Progenitor cell of endocrine pancreas (in vitro differentiated cells): ENCODE measurements at places on chromosomes 7 and 10.

DNA sequence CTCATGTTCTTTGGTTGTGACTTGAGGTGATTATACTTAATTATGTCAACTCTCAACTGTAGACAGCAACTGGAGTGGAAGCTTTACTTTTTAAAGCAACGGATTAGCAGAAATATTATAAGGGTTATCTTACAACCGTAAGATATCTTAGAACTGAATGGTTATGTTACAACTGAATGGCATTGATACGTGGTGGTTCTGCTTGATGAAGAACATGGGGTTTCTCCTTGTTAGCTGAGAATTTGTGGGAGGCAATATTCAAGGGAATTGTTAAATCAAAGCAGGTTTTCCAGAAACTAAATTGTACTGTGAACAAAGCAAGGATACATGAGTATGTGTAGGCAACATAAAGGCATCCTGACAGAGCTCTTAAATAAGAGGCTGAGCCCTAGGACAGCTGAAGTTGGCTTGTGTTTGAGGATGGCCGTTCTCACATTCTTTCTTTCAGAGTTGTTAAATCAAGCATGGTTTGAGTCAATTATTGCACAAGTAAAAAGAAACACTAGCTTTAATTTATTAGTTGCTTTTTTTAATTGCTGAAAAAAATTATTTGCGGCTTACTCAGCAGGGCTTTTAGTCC, 350.0 kb downstream of the PLXDC2 start:
- no peak for DNase-seq

DNA sequence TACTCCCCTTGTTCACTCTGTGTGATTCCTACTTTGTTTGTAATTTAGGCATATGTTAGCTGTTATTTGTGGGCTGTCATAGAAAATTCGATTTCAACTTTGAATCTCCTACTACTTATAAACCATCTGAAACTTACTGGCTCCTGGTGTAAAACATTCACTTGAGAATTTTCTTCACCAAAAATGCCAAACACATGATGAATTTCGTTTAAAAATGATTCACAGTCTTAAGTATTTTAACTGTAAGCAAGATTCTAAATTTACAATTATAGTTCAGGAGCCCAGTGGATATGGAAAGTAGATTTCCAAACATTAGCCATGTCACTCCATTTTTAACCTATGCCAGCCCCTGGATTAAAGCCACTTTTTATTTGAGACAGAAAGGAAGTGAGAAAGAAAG, 3.1 kb downstream of the CPED1 start:
- no peak for DNase-seq

DNA sequence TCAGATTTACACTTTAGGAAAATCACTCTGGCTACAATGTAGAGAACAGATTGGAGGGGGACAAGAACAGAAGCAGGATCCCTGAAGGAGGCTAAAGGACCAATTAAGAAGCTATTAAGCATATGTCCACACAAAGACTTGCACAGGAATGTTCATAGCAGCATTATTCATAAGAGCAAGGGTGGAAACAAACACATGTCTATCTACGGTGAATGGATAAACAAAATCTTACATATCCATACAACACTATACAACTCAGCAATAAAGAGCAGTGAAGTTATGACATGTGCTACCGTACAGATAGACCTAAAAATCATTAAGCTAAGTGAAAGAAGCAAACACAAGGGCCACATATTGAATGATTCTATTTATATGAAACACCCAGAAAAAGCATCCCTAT, 10.4 kb downstream of the CHCHD3 start:
- no peak for DNase-seq

DNA sequence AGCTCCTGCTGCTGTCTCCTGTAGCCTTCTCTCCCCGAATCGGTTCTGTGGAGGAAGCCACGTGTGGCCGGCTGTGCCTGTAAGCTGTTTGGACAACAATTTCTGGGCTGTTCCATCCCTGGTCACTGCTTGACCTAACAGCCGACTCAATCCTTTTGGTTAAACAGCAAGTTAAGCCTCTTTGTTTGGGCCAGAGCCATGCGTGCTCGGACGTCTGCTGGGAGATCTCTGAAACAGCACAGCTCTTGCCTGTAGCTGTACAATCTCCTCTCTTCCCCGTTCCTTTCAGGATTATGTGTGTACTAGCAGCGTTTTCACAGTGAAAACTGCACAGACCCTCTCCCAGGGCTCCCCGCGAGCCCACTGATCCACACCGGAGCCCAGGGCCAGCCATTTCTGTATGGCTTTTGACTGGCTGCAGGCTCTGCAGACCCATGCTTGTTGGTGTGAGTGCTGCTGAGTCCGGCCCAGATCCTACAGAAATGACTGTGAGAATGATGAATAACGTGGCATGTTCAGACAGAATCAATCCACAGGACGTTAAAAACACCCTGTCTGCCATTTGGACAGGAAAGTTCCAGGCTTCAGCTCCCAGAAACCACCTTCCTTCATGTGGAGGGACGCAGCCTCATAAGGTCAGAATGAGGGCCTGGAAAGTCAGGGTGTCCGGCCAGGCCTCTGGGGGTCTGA, 428.6 kb upstream of the ADARB2 start:
- DNase-seq = no peak

DNA sequence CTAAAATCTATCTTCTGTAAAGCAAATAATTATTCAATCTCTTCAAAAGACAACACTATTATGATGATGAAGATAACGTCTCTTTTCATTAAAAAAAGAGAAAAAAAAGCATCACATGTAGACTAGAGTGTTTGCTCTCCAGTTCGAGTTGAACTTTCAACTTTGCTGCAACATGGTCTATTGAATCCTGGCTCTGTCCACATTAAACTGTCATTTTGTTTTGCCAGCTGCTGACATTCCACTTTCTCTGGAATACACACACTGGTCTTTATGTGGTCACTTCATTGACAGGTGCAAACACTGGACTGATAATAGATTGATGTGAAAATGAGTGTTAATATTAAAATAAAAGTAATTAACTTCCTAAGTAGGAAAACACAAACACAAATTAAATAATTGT, 61.7 kb downstream of the PTF1A start:
- no peak for DNase-seq

DNA sequence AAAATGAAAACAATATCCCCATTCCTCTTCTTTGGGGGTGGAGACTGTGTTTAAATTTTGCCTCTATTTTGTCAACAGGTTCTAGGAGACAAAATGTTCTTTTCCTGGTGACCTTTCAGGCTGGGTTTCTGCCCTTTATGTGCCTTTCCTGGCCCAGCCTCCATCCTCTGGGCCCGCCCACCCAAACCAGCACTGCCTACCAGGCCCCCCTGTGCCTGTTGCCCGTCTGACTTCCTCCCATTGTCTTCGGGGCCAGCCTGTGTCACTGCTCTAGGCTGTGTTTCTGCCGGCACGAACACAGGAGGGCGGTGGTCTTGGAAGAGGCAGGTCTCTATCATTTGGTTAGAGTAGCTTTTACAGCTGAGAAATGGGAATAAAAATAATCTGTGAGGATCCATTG, 13.9 kb downstream of the TSPAN14 start:
- no peak for DNase-seq

DNA sequence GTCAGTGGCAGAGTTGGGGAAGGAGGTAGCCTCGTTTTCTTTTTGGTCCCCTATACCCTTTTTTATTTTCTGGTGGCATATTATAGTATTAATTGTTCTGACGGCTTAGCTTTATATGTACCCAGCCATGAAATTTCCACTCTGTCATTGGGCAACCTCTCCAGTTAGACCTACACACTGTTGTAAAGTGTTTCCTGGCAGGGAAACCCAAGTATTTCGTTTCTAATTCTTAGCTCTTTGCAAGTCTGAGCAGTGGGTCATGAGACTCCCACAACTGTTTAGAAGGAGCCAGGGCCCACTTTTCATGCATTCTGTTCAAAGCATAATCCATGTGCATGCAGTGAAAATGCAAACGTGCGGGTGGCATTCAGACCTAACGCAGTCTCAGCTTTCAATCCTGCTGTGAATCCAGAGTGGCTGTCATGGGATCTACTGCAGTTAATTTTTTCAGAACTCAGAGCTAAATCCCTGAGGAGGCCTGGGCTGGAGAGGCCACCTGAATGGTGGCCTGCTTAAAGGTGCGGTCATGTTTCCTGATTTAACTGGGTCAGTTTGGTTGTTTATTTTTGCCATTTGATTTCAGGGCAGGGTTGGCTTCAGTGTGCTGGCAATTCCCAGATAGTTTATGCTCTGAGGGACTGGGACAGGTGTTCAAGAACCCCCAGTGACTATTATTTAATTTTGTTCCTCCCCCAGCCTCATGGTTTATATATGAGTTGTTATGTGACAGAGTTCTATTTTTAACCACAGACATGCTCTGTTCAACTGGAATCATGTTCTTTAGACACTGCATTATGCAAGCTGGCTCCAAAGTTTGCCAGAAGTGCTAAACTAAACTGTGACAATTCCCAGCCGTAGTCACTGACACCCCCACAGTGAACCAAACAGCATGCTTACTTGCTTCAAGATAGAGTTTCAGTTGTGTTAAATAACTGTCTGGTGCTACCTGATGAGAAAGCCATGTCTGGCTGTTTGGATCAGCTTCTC, 27.4 kb upstream of the SYPL1 start:
- no peak for DNase-seq

DNA sequence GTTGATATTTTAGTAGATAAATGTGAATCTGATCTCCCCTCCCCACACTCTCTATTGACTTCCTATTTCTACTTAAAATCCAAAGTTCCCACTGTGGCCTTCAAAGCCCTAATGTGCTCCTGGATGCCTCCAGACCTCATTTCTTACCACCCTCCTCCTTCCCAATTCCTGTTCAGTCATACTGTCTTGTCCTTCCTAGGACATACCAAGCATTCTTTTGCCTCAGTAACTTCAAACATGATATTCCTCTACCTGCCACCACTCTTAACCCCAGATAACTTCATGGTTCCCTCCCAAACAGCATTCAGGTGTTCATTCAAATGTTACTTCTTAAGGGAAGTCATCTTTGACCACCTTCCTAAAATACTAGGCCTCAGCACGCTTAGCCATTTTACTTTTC, 34.2 kb upstream of the FAM221A start:
- DNase-seq = no peak

- no peak for DNase-seq
Observed at GRCh38 chr10:8211631-8212030, 157.1 kb downstream of the GATA3 start.

- no peak for DNase-seq
Observed at GRCh38 chr10:10873289-10873688, 144.4 kb upstream of the CELF2 start.

- DNase-seq = no peak
Observed at GRCh38 chr7:154769527-154769926, 233.4 kb downstream of the PAXIP1 start.

DNA sequence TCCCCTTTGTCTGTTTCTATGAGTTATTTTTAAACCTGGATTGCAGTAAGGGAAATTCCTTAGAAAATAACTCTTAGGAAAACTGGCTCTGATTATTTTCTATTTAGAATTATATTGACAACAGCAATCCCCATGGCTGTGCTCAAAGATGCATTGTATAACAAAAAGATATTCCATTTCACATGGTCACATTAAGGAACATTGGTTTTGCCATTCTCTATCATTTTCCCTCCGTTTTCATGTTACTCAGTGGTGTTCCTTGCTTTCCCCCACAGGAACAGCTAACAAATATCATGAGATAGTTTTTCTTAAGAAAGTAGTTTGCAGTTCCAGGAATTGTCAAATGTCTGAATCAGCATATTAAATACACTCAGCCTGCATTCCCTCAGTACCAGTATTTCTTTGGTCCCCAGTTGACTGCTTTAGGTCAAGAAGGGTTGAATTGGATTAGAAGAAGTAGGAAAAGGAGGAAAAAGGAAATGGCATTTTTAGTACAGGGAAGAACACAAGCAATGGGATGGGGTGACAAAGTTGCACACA, 436.7 kb downstream of the TNS3 start:
- DNase-seq = no peak

- peak; percentile 87 for DNase-seq
Observed at GRCh38 chr10:103350517-103351260, at the start of gene PCGF6. PCGF6 (minus strand) TSS chr10:103351140; CDS start chr10:103351066, 74 bp downstream.
